ENCODE measurements at places on chromosomes 6 and 20.

DNA sequence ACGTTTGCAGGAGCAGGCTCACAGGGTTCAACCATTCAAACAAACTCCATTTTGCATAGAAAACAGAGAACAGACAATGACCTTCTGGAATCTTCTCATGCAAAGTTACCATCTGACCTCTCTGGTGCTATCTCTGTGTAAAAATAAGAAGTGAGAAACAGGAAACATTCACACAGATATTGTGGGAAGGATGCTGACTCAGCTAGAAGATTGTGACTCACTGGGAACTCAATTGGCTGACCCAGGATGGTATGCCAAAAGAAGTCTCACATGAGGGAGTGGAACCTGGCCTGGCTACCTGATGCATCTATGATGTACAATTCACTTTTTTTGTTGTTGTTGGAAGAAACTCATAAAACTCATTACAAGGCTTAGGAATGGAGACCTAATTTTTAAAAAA lies 61.1 kb upstream of the TBX18 start:
- no peak for DNase-seq

- no peak for DNase-seq
Measured at GRCh38 chr6:71473926-71474325, 185.3 kb downstream of the OGFRL1 start.

- no peak for DNase-seq
Measured at GRCh38 chr6:145865595-145865994, 51.0 kb upstream of the FBXO30 start.

GRCh38 chr6:16649890-16650289 lies 111.4 kb downstream of the ATXN1 start:
- no peak for DNase-seq

GRCh38 chr6:105301072-105301503 lies 101.8 kb downstream of the PREP start:
- DNase-seq: no peak

- DNase-seq: no peak
Measured at GRCh38 chr20:9332791-9333479, 181.5 kb upstream of the LAMP5 start.

DNA sequence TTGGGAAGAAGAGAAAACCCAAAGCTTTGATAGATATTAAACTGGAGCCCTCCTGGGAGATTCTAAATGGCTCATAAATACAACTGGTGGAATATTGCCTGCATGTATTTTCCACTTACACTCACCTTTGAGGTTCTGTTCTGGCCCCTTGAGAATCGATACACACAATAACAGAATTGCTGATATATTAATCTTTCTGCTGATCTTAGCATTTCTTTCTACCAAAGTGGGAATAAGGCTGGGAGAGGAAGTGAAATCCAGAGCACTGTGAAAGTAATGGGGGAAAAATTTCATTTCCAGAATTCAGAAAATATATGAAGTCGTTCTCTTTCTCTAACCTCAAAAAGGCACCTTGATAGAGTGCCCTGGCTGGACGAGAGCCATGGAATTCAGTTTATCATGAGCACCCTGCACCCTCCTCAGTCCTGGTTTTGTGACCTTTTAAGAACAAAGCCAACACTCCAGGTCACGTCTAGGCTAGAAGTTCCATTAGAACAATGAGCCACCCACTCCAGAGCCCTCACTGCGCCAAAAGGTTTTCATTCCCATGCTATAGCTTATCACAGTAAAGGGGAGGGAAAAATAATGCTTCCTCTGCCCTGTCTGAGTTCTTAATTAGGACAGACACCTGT lies 244.5 kb downstream of the CD83 start:
- no peak for DNase-seq

GRCh38 chr6:113750151-113750855 lies 106.8 kb upstream of the MARCKS start:
- DNase-seq: no peak

DNA sequence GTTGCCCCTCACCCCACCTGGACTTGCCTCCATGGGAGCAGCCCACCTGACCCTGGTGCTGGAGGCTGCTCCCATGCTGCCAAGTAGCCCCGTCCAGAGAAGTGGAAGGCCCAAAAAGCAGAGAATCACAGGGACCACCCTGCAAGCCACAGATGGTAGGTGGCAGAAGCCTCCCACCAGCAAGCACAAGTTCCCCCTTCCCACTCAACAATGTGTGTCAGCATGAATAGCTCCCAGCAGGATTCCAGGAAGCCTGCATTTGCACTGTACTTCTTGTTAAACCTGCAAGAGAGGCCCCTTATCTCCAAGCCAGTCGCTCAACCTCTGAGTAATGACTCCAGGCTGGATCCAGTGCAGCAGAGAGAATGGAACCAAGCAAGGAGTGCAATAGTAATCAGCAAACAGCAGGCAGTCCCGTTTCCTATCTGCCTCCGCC lies 180.8 kb upstream of the CST7 start:
- no peak for DNase-seq

- no peak for DNase-seq
Measured at GRCh38 chr6:142121342-142121741, 11.4 kb upstream of the GJE1 start.
